NCI-H2107 (cell line): ENCODE measurements at places on chromosomes 4 and X.

- no peak for DNase-seq
Measured at GRCh38 chr4:185955826-185956543, 113.0 kb upstream of the TLR3 start.

DNA sequence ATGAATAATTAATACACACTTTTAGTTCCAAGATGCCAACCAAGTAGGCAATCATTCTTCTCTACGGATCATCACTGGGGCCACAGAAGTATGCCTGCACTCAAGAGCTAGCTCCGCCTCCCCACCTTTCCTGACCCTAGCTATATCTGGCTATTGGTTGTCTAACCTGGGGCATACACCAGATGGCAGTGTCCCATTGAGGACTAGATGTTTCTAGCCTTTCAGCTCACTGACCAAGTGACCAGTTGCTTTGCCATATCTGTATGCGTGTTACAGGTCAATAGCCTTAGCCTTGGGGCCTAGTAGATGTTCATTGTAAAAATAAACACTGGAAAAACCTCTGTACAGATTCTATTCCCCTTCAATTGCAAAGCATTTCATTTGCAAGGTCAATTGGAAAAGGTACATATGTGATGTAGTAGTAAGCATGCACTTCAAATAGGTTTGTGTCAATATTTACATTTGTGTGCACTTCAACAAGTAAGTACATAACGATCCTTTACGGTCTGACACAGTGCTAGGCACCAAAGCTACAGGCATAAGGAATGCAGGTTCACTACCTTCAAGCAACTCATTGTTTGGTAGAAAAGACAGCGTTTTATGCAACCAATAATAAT lies 521.7 kb downstream of the PPARGC1A start:
- no peak for DNase-seq

GRCh38 chrX:112636951-112637581 lies 42.7 kb downstream of the LHFPL1 start:
- no peak for DNase-seq

DNA sequence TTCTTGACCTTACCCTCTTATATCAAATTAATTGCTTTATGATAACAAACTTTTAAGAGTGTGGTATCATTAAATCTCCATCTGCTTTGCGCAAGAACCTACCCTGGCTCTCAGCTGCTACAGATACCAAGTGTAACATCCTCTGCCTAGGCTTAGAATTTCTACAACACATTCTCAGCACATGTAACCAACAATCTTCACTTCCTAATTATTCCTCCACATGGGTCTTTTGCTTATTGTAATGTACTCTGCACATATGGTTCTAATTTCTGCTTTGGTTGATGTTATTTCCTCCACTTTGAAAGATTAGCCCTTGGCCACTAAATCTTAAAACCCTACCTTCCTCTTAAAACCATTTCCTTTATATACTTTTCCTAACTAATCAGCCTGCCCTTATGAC lies 242.4 kb downstream of the ARHGAP24 start:
- DNase-seq, result no peak

DNA sequence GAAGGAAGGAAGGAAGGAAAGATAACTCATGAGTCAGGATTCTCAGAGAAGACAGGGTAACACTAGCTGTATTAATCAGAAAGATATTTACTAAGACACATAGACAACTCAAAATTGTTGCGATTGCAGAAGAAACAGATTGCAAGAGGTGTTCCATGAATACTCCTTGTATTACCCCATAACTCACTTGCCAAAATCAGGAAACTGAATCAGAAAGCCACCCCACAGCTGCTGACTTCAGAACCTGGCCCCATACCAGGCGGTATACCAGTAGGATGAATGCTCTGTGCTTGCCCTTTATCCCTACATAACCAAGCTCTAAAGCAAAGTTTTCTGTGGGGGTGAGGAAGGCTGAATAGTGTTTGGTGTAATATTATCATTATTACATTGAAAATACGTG lies 468.5 kb downstream of the IQCM start:
- DNase-seq, result no peak

GRCh38 chr4:3335385-3335784 lies 42.6 kb downstream of the RGS12 start:
- DNase-seq, result no peak

- DNase-seq, result no peak
Measured at GRCh38 chrX:64190136-64190740, 15.3 kb downstream of the AMER1 start.

- no peak for DNase-seq
Measured at GRCh38 chr4:108155373-108155772, 13.4 kb downstream of the LEF1 start.

DNA sequence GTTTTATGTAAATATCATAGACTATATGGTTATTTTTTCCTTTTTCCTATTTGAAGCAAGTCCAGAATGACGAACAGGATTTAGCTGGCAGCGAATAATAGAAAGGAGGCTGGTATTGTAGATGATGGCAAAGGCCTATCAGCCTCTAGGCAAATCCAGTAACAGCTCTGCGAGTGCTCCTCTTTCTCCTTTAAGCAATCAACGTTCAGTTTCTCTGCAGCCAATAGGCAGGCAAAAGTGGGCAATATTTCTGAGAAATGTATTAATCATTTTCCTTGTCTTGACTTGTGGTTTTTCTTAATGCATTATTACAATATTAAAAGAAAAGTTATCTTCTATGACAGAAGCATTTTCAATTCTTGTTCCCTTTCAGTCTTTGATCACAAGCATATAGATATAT lies 183.3 kb downstream of the SH3KBP1 start:
- DNase-seq, result no peak

- DNase-seq, result no peak
Measured at GRCh38 chr4:74258963-74259362, 49.3 kb upstream of the EPGN start.

DNA sequence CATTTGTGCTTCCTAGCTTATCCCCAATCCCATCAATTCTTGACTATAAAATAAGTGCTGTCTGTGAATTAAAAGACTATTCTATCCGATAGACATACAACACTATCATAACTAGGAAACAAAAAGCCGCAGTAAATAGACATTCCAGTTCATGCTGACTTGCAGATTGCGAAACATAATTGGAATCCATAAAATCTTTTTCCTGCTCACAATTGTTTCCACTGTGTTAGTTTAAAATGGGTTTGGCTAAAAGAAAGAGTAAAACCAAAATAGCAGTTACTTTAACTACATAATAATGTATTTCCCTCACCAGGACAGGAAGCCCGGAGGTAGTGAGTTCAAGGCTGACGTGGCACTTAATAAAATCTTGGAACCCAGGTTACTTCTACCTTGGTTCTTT lies 17.2 kb downstream of the SMIM31 start:
- DNase-seq, result no peak
